ENCODE measurements at places on chromosomes 6 and 20. TPM values are rescaled to one million over a fixed set of nuclear protein-coding genes. Genes with fewer than 3 reads are reported as not detected.

The APCDD1L gene
- not detected for total RNA-seq

The RPP21 gene
- total RNA-seq = 59.4 TPM

DNA sequence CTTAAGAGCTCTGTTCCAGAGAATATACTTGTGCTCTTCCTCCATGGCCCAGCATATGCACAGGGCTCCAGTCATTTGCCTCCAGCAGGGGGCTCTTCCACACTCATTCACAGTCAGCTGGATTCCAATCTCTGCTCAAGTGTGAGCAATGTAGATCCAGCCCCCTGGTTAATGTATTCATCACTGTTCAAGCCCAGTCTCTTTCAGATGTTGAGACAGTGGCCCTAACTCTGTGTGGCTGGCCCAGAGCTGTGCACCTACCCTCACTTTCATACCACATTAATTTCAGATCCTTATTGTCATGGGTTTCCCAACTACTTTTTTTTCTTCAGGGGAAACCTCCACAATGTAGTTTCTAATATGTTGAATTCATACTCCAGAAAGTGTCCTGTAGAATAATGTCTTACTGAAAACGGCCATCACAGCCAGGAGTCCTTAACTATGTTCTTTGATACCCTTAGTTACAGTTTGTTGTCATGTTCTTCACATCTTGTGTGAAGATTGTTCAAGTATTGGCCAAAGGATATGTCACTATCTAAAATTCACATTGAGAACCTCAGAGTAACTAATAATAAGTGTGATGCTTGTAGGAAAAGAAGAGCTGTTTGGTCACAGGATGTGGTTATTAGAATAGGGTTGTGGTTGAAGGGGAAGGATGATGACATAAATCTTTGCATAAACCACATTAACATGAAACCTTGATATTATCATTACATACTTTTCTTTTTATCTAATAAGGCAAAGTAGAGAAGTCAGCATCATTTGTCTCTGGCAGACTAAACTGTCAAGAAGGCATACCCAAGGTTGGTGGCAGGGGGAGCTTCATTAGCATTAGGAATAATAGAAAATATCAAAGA is 14.4 kb upstream of the HLA-DQA1 start:
- H3K36me3 ChIP-seq = no peaks in the 10 kb centered on the region
- peak; percentile 13 for DNase-seq
- H3K4me3 ChIP-seq = no peak overlapping the region
- no peaks in the 10 kb centered on the region for H3K27me3 ChIP-seq
- no peaks in the 10 kb centered on the region for H3K4me1 ChIP-seq

DNA sequence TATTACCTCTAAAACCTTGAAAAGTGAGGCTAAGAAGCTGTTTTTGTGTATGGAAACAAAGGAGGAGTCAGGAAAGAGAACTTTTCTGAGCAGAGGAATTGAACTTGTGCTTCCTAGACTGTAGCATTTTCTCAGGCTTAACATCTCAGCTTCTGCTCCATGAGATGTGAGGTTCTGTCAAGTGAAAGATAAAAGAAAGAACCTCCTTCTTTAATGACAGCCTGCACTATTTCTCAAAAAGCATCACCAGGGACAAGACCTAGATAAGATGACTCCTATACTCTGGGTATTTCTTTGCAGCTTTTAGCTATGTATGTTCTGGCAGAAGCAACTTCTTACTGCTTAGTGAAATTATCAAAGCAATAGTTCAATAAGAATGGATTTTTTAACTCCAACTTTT is 87.6 kb upstream of the KCNQ5 start:
- peaks cover 19% of the 10 kb centered on the region for H3K4me1 ChIP-seq
- H3K4me3 ChIP-seq = no peak overlapping the region
- no peak for DNase-seq
- H3K27me3 ChIP-seq = no peaks in the 10 kb centered on the region
- no peaks in the 10 kb centered on the region for H3K36me3 ChIP-seq

DNA sequence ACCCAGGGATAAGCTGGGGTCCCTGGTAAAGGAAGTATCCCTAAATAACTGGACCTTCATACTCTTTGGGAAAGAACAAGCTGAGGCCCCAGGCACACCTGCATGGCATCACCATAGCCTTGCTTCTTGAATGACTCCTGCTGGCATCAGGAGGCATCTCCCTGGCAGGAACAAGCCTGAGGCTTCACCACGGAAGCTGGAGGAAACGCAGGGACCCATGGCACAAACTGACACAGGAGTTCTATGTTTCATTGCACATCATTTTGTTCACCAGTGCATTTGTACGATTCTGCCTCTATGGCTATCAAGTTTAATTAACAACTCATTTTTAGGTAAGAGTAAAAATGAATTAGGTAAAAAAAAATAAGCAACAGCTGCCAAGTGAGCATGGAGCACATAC is 619 bp upstream of the PDE7B start:
- DNase-seq = no peak
- peaks cover 13% of the 10 kb centered on the region for H3K4me1 ChIP-seq
- no peak overlapping the region for H3K27ac ChIP-seq
- H3K36me3 ChIP-seq = no peaks in the 10 kb centered on the region
- H3K4me3 ChIP-seq = no peak overlapping the region

- no peaks in the 10 kb centered on the region for H3K4me1 ChIP-seq
- H3K27ac ChIP-seq = no peak overlapping the region
- H3K36me3 ChIP-seq = peaks cover 2% of the 10 kb centered on the region
- H3K27me3 ChIP-seq = no peaks in the 10 kb centered on the region
- H3K4me3 ChIP-seq = no peak overlapping the region
Measured at GRCh38 chr6:118501765-118502164, 46.3 kb upstream of the PLN start.

GRCh38 chr6:147837540-147837939 is 329.1 kb downstream of the SAMD5 start:
- no peak for DNase-seq
- peaks cover 28% of the 10 kb centered on the region for H3K4me1 ChIP-seq
- no peak overlapping the region for H3K27ac ChIP-seq
- no peaks in the 10 kb centered on the region for H3K27me3 ChIP-seq
- H3K4me3 ChIP-seq = no peak overlapping the region

The ARMH2 gene
- total RNA-seq = not detected

GRCh38 chr6:118677193-118677592 is 25.8 kb upstream of the CEP85L start:
- H3K36me3 ChIP-seq = no peaks in the 10 kb centered on the region
- no peak for DNase-seq
- no peaks in the 10 kb centered on the region for H3K27me3 ChIP-seq
- H3K27ac ChIP-seq = no peak overlapping the region
- H3K4me1 ChIP-seq = no peaks in the 10 kb centered on the region

GRCh38 chr6:16292942-16293341 is 54.6 kb downstream of the GMPR start:
- no peak for DNase-seq
- no peak overlapping the region for H3K27ac ChIP-seq
- H3K4me1 ChIP-seq = no peaks in the 10 kb centered on the region
- no peaks in the 10 kb centered on the region for H3K36me3 ChIP-seq
- H3K4me3 ChIP-seq = no peak overlapping the region
- H3K27me3 ChIP-seq = peaks cover 7% of the 10 kb centered on the region

The GNRH2 gene
- 2.7 TPM for total RNA-seq

DNA sequence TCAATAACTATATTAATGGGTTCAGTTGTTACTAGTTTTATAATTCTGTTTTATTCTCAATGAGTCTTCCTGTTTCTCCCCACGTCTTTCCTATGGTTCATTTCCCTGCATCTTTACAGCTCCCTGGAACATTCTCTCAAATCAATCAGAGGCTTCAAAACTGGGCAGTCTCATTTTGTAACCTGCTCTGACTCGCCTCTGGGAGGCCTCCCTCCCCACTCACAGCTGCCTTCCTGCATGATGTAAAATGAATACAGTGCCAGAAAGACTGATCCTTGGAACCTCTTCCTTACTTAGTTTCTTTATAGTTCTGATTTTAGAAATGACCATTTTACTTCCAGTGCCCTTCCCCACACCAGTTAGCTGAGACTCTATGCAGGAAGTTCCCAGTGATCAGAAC is 103.9 kb downstream of the ESR1 start:
- no peak overlapping the region for H3K27ac ChIP-seq
- DNase-seq = no peak
- H3K4me1 ChIP-seq = no peaks in the 10 kb centered on the region

DNA sequence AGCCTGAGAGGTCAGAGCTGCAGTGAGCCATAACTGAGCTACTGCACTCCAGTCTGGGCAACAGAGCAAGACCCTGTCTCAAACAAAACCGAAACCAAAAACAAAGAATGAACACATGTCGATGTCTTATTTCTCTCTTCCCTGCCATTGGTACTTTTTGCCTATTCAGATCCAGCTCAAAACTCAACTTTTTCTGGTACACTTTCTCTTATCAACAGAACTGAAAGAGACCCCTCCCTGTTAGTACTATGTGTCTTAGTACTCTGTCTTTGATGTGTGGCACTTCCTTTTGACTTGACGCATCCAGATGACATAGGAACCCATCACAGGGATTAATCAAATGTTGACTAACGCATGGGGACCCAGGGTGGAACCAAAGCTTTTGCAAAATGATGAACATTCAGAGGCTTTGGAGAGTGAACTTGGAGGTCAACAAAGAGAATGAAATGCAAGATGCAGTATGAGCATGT is 44.8 kb downstream of the AKAP12 start:
- H3K4me1 ChIP-seq = peaks cover 4% of the 10 kb centered on the region
- DNase-seq = no peak
- no peak overlapping the region for H3K4me3 ChIP-seq
- peaks cover 58% of the 10 kb centered on the region for H3K27me3 ChIP-seq
- H3K27ac ChIP-seq = no peak overlapping the region

DNA sequence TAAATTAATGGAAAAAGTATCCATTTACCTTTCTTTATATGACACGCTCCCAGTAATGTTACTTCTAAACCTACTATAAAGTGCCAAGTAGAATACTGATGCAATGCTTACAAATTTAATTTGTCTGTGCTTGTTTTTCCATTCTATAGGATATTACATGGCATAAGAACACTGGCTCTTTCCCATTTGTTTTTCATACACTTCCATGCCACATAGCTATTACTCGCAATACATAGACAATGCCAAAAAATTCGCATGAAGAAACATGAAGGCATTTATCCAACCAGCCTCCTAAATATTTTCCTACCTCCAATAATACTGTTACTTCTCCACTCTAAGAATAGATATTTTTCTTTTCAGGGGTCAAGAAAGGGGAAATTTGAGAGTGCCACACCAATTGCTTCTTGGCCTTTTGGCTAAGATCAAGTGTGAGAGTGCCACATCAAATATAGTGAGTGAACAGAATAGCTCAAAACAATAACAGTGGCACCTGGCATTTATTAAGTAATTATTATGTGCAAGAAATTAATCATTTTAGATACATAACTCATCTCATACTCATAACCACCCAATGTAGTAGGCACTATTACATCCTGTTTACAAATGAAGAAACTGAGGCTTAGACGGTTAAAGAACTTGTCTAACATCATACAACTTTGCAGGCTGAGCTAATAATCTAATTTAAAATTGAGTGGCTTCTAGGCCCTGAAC is 845 bp upstream of the DST start:
- H3K27me3 ChIP-seq = no peaks in the 10 kb centered on the region
- H3K4me3 ChIP-seq = no peak overlapping the region
- peaks cover 17% of the 10 kb centered on the region for H3K36me3 ChIP-seq
- no peaks in the 10 kb centered on the region for H3K4me1 ChIP-seq

- H3K36me3 ChIP-seq = no peaks in the 10 kb centered on the region
- no peaks in the 10 kb centered on the region for H3K27me3 ChIP-seq
- DNase-seq = no peak
- H3K4me1 ChIP-seq = peaks cover 11% of the 10 kb centered on the region
- H3K4me3 ChIP-seq = no peak overlapping the region
Measured at GRCh38 chr6:137791281-137792159, 75.5 kb upstream of the TNFAIP3 start.

The OLIG3 gene
- total RNA-seq = not detected

- H3K4me1 ChIP-seq = peaks cover 6% of the 10 kb centered on the region
- peaks cover 16% of the 10 kb centered on the region for H3K27me3 ChIP-seq
- DNase-seq = no peak
- no peak overlapping the region for H3K27ac ChIP-seq
- H3K4me3 ChIP-seq = no peak overlapping the region
Measured at GRCh38 chr6:17998442-17998841, 11.0 kb upstream of the KIF13A start.

- H3K4me3 ChIP-seq = peak overlapping the region; percentile 86
- peaks cover 12% of the 10 kb centered on the region for H3K36me3 ChIP-seq
- H3K4me1 ChIP-seq = peaks cover 30% of the 10 kb centered on the region
- H3K27me3 ChIP-seq = peaks cover 26% of the 10 kb centered on the region
- DNase-seq = peak; percentile 86
Measured at GRCh38 chr20:43187476-43188233, 2.1 kb downstream of the PTPRT start.

DNA sequence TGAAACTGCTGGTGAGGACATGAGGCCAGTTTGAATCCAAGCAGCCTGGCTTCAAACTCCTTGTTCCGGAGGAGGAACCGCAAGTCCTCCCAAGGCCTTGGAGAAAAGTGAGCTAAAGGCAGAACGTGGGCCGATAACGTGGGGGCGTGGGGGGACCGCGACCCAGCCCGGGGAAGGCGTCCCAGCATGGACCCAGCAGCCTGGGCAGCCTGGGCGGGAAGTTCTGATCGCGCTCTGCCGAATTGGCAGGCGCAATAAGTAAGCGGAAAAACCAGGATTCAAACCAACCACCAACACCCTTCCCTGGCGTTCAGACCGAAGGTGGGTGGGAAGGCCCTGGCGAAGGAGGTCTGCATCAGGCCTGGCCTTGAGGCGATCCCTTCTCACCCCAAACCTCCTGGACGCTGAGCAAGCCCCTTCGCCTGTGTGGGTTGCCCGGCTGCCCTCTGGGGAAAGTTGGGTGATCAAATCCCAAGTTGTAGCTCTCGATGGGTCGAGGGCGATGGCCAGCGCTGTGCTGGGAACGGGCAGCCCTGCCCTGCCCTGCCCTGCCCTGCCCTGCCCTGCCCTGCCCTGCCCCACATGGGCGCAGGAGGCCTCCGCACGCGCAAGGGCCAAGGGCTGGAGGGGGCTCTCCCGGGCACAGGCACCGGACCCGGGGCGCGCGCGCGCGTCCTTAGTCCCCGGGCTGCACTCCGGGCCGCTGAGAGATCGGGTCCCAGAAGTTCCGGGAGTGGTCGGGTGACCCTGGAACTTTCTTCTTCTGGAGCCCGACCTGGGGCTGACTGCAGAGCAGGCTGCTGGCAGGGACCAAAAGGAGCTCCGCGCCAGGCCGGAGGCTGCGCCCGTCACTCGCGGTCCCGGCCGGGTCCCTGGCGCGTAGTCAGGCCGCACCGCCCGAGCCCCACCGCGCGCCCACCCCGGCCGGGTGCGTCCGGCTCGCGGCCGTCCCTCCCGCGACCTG is 637 bp upstream of the SLC22A3 start:
- H3K27ac ChIP-seq = no peak overlapping the region
- H3K4me3 ChIP-seq = peak overlapping the region; percentile 46
- H3K4me1 ChIP-seq = peaks cover 7% of the 10 kb centered on the region
- no peaks in the 10 kb centered on the region for H3K36me3 ChIP-seq
- no peak for DNase-seq

Data from progenitor cell of endocrine pancreas (in vitro differentiated cells).